HuH-7.5 (cell line): ENCODE measurements at places on chromosomes 7 and 10.
A peak's percentile ranks its signal among the peaks of the same experiment; 100 is the strongest.

- DNase-seq: no peak
Observed at GRCh38 chr7:151630851-151631569, 111.3 kb upstream of the RHEB start.

DNA sequence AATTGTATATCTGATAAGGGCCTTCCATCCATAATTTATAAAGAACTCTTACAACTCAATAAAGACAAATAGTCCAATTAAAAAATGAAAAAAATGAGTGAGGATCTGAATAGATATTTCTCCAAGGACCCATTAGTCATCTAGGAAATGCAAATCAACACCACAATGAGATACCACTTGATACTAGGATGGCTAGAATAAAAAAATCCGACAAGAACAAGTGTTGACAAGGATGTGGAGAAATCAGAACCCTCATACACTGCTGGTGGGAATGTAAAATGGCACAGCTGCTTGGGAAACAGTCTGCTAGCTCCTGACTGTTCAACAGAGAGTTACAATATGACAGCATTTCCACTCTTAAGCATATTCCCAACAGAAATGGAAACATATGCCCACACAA, 24.6 kb downstream of the ALOX5 start:
- DNase-seq: no peak

DNA sequence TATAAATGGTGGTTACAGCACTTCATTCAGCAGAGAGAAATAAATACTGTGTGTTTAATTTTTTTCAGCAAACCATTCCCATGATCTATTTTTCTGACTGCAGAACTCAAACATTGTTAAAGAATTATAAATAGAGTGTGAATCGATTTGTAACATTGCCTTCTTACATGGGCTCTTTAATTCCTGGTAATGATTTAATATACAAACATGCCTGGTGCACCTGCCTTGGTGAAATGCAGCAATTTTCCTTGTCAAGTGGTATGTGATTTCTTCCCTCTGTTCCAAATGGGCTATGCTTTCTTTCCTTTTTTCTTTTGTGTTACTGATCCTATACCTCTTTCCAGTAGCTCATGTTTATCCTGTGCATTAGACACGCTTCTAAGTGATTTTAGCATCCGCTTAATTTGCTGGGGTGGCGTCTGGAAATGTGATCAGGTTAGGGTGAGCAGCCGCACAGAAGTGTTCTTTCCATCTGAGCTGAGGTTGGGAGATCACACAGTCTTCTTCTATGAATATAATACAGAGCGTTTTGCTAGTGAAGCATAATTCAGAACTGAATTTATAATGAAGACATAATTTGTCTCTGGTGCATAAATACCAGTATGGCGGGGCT, 94.3 kb upstream of the ITGB1 start:
- no peak for DNase-seq

- DNase-seq: no peak
Observed at GRCh38 chr10:126225672-126226008, 162.6 kb downstream of the ADAM12 start.

- no peak for DNase-seq
Observed at GRCh38 chr10:27531336-27531847, 27.3 kb downstream of the RAB18 start.

DNA sequence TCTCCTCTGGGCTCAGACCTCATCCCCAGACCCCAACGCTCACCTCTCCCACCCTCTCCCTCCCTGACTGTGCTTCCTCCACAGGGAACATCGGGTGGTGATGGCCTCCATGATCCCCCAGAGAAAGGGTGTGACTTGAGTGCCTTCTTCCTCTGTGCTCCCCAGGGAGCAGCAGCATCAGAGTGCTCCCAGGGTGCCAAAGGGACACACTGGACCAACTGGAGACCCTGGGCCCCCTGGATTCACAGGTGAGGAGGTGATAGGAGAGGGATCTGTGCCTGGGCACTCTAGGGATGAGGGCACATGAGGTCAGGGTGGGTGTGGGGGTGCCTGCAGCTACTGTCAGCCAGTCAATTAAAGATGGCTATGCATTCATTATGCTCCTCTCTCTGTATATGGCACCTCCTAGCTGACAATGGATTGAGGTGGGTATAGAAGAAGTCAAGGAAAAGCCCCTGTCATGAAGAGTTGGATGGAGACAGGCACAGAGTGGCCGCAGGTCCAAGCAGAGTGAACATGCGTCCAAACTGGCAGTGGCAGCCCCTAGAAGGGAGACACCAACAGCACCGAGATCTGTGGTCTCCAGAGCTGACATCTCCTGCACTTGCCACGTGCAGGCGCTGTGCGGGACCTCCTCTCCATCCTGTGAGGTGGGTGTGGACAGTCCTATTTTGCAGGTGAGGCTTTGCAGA, 15.5 kb upstream of the VOPP1 start:
- no peak for DNase-seq

- no peak for DNase-seq
Observed at GRCh38 chr7:103752995-103753394, 236.5 kb downstream of the RELN start.

GRCh38 chr10:22573820-22574569, 140.4 kb downstream of the PIP4K2A start:
- peak; percentile 29 for DNase-seq

GRCh38 chr7:80942261-80943041, 23.6 kb upstream of the SEMA3C start:
- DNase-seq: no peak

GRCh38 chr7:106068986-106069385, 43.1 kb downstream of the SYPL1 start:
- DNase-seq: no peak

- DNase-seq: no peak
Observed at GRCh38 chr10:95482501-95483233, 78.5 kb downstream of the SORBS1 start.

DNA sequence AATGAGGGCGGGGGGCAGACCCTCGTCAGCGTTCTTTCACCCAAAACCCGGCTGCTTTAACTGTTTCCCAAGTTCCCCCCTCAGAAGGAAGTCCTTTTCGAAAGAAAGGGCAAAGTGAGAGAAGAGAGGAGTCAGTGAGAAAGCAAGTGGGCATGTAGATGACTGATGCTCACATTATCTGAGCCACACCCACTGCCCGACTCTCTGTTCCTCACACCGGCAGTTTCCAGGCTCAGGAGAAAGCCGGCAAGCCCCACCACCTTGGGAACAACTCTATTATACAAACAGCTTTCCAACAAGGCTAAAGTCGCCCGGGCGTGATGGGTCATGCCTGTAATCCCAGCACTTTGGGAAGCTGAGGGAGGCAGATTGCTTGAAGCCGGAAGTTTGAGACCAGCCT, 23.1 kb downstream of the RCC1L start:
- no peak for DNase-seq

DNA sequence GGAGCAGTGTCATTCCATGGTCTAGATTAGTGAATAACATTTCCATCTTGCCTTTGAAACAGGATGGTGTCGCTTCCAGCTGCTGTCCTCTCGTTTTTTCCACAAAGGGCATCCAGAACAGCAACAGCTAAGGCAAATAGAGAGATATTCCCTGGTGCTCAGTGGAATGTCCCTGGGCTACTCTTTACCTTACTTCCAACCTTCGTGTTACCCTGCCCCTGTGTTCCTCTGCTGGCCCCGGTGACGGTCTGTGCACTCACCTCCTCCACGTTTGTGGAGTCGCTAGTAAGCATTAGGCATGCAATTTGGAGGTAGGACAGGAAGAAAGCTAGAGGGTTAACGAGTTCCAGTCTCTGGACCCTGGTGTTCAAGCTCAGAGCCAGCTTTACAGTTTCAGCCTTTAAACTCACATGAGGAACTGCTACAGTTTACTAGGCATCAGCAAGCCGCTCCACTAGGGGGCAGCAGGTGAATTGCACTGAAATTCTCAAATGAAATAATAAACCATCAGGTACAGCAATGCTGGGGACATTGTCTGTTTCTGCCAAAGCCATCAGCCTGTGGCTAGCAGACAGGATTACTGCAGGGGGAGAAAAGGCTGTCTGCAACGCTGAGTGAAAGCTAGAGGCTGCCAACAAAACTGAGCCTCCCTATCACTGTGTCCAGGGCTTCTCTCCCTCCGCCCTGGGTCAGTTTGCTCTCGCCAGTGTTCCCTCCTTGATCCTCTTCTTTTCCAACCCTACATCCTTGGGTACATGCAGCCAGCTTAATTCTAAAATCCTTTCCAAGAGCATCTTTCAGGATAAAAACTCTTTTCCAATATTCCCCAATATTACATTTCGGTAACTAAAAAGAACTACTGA, 9.0 kb downstream of the MRPL32 start:
- DNase-seq: peak; percentile 36

- DNase-seq: no peak
Observed at GRCh38 chr7:154906201-154906600, 96.7 kb downstream of the PAXIP1 start.

GRCh38 chr7:127619681-127620405, 1.9 kb upstream of the PAX4 start:
- DNase-seq: no peak

- DNase-seq: no peak
Observed at GRCh38 chr10:49243139-49243538, 54.9 kb upstream of the TMEM273 start.

GRCh38 chr7:41933427-41933826, 230.5 kb upstream of the INHBA start:
- no peak for DNase-seq

DNA sequence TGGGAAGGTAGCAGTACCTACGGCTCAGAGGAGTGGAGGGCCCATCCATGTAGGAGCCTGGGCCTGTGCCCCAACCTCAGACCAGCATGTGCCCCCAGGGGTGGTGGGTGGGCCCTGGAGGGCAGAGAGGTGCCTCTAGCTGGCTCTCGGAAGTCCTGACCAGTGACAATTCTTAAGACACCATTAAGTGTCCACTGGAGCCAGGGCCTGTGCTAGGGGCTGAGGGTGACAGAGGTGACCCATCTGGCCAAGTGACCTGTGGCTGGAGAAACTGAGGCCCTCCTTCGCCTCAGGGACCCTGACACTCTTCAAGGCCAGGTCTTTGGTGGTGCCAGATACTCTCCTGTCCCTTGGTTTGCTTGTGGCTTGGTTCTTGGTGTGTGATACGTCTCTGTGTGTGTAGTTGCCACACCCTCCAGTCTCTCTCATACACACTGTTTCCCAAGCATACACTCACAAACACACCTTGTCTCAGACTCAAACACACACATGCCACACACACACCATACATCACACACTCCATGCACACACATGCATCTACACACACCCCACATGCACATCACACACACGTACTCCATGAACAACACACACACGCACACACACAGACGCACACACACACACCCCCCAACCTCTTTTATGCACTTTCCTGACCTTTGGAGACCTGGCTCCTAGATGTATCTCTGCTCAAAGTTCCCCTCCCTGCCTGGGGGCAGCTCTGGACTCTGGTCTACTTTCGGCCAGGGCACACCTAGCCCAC, 897 bp upstream of the RAMP3 start:
- DNase-seq: no peak

GRCh38 chr10:30491204-30491915, 57.4 kb downstream of the MAP3K8 start:
- no peak for DNase-seq

- DNase-seq: peak; percentile 51
Observed at GRCh38 chr10:102814873-102815661, 22.1 kb downstream of the CYP17A1 start.

- no peak for DNase-seq
Observed at GRCh38 chr7:4645246-4645645, 36.8 kb upstream of the FOXK1 start.
